Adrenal gland (tissue), 19 donors: ENCODE measurements at places on chromosomes 7 and 10. TPM values are rescaled to one million over a fixed set of nuclear protein-coding genes. Genes with fewer than 3 reads are reported as not detected.
A peak's percentile ranks its signal among the peaks of the same experiment; 100 is the strongest.

GRCh38 chr10:85863301-85864172 lies 503.1 kb downstream of the GRID1 start:
- DNase-seq, result no peak

- DNase-seq, result no peak
Measured at GRCh38 chr7:148670374-148670773, 28.3 kb upstream of the CUL1 start.

DNA sequence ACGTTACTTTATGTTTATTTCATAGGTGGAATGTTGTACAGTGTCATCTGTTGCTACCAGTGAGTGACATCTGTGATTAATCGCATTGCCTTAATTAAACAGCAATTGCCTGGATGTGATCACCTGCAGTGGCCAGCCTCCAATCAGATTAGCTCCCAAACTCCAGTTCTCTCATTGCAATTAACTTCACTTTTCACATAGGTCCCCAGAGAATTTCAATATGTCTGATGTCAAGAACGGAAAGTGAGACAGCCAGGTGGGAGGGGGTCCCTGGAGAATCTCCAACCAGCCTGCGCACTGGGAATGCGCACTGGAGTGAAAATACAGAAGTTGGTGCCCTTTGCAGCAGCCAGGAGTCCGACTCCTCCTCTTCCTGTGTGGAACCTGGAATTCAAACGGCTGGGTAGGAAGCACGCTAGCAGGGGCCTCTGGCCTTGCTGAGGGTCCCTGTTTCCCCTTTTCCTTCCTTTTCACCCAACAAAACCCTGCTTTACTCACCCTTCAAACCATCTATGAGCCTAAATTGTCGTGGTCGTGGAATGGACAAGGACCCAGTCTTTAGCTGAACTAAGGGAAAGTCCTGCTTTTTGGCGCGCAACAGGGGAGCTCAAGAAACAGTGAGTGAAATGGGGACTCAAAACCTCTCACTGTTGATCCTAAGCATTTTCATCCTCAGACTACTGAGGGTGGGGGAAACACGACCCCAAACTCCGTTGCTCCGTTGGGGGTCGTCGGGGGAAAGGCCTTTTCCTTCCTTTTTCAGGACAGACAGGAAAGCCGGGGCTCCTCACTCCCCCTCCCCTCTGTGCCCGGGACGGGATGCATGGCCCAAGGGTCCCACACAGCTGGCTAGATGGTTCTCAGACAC lies 1355.5 kb upstream of the LRRTM3 start:
- DNase-seq, result peak; percentile 19

DNA sequence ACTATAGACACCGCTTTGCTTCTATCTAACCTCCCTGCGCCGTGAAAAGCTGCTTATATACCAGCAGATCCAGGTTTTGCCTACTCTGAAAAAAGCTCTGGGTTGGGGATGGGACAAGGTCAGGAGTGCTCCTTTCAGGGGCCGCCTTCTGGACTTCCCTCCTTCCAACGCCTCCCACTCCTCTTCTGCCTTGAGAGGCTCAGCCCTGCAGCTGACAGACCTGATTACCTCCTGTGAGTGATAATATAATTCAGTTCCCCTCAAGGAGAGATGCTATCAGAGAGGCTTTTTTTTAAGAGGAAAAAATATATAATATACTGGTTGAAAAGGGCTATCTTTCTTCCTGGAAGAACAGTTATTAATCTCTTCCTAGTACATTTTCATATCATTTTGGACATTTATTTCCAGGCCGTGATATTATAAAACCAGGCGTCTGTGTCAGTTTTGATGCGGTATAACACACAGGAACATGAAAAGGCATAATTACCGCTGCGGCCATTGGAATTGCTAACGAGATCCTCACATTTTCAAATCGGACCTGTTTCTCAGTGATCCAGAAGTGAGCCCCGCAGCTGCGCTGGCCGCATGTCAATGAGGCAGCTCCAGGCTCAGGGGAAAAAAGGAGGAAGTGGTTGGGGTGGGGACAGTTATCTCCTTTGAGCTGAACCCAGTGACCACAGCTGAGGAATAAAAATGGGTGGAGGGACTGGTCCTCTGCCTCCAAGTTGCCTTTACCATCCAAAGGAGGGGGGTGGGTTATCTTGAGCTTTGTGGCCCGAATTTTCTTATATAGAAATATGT lies 457.1 kb downstream of the TYW1 start:
- no peak for DNase-seq

- peak; percentile 71 for DNase-seq
Measured at GRCh38 chr10:127918572-127918971, 11.7 kb downstream of the PTPRE start.

EBF3 gene
- polyA plus RNA-seq, result 0.31 TPM

OR2A12 gene
- not detected for polyA plus RNA-seq

SPDYE2 gene
- polyA plus RNA-seq, result not detected

DNA sequence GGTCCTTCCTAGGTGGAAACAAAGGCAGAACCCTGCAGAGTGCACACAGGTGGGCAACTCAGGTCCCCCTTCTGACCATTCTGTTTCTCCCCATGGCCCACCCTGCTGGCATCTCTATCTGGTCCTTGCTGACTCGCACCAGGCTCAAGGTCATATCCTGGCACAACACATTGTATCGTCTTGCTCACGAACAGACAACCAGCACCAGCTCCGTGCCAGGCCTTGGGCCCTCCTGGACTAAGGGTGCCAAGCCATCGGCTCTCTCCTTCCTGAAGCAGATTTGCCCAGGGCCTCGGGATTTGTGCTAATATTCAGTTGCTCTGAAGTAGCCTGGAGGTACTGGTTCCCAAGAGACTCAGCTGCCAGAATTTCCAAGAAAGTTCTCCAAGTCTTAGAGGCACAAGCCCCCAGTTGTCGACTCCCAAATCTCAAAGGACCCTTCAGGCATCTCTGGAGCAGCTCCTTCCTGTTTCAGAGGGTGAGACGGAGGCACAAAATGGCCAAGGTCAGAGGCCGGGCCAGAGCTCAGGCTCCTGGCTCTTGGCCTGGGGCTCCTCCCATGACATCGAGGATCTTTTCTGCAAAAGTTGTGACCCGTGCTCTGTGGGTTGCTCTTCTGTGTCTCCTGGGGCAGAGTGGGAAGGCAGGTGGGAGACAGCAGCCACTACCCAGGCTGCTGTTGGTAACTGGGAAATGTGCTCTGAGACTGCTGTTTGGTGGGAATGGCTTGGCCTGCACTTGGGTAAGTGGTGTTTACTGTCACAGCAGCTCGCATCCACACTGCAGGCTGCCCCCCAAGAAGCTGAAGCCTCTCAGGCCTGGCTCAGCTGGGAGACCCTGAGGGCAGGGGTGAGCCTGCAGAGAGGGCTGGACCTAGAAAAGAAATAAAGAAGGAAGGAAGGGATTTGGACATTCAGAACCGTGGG lies 121.3 kb downstream of the RGS10 start:
- no peak for DNase-seq

DNA sequence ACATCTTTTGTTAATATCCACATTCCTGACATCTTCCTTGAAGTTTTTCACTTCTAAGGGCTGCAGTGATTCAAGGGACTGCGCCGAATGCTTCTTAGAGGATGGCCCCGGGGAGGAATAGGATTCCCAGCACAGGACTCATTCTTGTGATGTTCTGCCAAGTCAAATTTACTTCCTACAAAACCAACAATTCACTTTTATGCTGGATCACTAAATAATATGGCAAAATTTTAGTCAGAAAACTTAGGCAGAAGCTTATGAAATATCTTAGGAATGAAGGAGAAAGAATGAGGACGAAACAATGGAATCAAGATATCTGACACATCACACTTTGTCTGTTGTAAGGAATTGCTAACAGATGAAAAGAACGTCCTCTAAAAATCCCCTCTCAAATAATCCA lies 151.5 kb downstream of the JAZF1 start:
- no peak for DNase-seq

DNA sequence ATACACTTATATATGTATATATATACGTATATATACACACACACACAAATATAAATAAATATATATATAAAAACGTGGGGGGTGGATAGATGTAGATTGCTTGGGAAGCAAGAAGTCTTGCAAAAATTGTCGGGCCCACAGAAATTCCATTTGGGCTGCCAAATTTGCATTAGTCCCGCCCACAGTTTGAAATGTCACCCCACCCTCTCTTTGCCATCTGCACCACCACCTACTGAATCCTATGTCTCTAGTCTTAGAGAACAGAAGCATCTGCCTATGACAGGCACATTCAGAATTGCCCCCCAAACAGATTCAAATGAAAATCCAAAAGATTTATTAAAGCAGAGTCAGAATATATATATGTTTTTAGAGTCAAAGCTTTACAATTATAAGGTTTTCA lies 25.6 kb upstream of the CACNA2D1 start:
- DNase-seq, result no peak

DNA sequence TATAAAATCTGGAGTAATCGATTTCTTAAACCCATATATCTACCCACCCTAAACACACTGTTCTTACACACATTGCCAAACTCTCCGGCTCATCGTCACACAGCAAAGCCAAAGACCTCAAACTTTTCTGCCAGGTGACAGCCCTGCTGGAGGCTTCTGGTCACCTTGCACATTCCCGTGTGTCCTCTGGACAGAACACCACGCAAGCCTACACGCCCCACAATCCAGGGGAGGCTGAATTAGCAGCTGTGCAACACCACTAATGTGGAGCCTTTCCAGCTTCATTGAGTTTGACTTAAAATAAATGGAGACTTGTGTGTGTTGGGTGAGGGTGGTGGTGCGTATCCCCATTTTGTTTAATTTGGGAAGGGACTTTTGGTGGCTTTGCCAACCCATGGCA lies 38.4 kb downstream of the KLF6 start:
- no peak for DNase-seq

- DNase-seq, result no peak
Measured at GRCh38 chr7:36764929-36765328, 40.6 kb upstream of the AOAH start.

DNA sequence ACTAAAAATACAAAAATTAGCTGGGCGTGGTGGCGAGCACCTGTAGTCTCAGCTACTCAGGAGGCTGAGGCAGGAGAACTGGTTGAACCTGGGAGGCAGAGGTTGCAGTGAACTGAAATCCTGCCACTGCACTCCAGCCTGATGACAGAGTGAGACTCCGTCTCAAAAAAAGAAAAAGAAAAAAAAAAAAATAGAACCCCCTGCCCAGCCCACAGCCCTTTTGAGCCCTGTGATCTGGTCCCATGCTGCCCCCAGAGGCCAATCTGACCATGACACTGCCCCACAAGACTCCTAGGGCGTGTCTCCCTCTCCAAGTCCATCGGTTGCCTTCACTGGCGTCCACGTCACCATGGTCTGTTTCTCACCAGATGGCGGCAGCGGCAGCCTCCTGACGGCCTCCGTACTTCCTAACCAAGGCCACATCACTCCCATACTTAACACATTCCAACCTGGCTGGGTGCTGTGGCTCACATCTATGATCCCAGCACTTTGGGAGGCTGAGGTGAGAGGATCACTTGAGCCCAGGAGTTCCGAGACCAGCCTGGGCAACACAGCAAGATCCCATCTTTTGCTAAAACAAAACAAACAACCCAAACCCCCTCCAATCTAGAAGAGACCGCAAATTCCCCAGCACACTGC lies 18.0 kb downstream of the STX1A start:
- peak; percentile 81 for DNase-seq

DNA sequence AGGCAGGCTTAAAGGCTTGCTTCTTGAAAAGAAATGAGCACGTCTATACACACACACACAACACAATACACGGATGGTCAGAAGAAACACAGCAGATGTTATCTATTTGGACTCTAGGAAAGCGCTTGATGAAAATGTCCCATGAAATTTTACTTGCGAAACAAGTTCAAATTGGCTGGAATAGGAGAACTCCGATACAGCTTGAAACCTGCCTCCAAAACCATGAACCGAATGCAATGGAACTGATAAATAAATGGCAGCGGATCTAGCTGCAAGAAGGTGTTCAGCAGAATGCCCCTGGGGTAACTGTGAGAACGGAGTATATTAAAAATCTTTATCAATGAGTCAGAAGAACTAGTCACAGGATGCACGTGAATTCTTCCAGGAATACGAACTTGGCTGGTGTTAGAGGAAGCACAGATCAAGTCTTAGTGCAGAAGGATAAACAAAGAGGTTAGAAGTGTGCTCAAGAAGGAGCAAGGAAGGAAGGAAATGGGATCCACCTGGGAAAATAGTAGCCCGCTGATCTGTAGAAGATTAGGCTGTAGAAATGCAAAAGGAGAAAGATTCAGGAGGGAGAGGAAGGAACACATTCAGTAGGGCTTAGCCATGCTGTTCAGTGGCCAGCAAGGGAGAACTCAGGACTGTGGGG lies 142.0 kb upstream of the PRKCQ start:
- DNase-seq, result no peak

TRIM73 gene
- polyA plus RNA-seq, result 6.1 TPM

TCF7L2 gene
- polyA plus RNA-seq, result 18.6 TPM

DNA sequence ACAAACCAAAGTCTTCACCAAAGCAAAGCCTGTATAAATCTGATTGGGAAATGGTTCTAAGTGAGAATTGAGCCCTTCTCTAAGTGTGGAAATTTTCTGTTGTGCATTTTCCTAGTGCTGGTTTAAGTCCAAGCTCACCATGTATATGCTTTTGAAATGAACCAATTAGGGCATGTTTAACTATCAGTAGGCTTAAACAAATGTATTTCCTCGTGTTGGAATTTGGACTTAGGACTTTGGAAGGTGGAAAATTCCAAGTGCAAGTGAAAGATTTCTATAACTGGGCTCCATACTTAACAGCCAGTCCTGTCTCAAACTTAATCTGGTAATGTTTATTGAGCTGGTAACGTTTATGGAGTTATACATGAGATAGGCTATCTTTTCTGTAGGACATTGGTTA lies 28.5 kb downstream of the CCNY start:
- no peak for DNase-seq

- DNase-seq, result peak; percentile 4
Measured at GRCh38 chr10:132848291-132848701, 62.3 kb upstream of the NKX6-2 start.

DNA sequence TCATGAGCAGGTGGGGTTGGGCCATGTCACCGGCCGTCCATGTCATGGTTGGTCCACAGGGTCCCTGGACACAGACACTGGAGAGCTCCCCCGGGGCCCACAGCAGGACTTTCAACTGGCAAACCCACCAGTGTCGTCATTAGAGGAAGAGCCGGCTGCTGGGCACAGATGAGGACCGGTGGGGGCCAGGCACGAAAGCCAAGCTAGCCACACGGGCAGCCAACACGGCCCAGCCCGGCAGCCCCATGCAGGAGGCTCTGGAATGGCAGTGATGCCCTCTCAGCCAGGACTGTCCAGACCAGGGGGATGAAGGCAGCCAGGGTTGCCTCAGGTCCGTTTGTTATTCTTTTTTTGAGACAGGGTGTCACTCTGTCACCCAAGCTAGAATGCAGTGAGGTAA lies 21.1 kb upstream of the UNCX start:
- no peak for DNase-seq

DNA sequence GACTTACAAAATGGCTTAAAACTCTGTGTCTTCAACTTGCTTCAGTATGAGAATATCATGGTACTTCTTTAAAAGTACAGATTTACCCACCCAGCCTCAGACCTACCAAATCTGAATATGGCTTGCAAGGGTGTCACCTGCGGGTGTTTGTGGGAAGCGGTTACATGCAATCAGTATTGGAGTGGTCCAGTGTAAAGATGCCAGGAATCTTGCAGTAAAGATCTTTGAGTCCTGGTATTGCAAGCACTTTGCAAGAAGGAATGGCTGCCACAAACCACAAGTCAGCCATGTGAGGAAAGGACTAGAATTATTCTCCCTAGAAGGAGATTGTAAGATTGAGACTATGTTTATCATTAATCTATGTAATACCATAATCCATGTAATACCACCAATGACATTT lies 115.1 kb downstream of the PON1 start:
- DNase-seq, result no peak

OR6B1 gene
- not detected for polyA plus RNA-seq
